ENCODE measurements at places on chromosomes 1 and 21.

GRCh38 chr1:160752924-160753323 lies 13.9 kb downstream of the SLAMF7 start:
- DNase-seq = no peak

- DNase-seq = no peak
Observed at GRCh38 chr1:73463873-73464272, 734.1 kb downstream of the LRRIQ3 start.

DNA sequence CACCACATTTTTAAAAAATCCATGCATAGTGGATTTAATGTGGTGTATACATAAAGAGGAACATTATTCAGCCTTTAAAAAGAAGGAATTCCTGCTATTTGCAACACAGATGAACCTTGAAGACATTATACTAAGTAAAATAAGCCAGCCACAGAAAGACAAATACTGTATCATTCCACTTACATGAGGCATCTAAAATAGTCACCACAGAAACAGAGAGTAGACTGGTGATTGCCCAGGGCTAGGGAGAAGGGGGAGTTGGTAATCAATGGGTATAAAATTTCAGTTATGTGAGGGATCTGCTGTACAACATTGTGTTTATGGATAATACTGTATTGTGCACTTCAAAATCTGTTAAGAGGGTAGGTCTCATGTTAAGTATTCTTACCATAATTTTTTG lies 10.0 kb downstream of the FAM163A start:
- no peak for DNase-seq

GRCh38 chr1:54001591-54001990 lies 16.4 kb downstream of the LDLRAD1 start:
- no peak for DNase-seq

DNA sequence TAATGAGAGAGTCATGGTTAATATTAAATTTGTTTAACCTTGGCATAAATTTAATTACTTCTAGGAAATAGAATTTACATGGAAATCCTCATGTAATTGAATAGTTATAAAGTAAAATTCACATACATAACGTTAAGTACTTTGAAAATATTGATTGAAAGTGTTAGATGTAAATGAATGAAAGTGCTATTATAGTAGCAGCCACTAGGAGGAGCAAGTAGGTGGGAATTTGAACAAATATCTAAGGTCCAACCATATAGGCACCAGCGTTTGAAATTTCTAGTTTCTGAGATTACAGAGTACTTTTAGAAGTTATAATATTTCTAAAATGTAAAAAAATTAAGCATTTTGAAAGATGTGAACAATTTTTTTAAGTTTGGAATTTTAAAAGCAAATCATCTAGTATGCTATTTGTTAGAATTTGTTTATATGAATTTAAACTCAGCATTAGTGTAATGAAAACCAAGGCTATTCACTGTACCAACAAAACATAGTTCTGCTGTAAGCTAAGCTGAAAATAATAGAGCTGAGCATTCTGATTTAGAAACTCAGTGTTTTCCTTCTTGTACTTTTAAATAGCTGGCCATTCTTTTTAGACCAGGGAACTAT lies 3.3 kb downstream of the B3GALT2 start:
- no peak for DNase-seq

GRCh38 chr1:108561689-108562326 lies 1.9 kb downstream of the EEIG2 start:
- peak; percentile 81 for DNase-seq

DNA sequence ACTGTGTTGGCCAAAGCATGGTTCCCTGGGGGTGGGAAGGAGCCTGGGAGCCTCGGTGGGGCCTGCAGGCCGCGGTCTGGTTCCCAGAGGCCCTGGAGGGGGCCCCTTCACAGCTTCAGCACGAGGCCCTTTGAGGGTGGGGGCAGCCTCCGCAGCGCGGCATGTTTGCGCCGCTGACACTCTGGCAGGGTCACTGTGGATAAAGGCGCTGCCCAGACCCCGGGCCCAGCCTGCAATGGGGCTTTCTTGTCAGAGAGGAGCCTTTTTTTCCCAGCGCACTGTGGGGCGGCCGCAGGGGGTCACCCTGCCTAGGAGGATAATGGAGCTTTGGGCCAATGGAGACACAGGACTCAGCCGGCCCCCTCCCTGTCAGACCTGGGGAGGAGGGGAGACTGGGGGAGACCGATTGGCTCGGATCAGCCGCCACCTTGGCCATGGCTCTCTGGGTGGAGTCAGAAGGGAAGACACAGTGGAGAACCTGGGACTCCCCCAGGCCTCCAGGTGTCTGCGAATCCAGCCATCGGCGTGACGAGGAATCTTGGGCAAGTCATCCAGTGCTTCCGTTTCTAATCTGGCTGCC lies 26.0 kb downstream of the EPHB2 start:
- DNase-seq = no peak

- DNase-seq = no peak
Observed at GRCh38 chr1:197663162-197663953, 111.9 kb downstream of the DENND1B start.

- DNase-seq = no peak
Observed at GRCh38 chr1:100759188-100759587, 39.6 kb downstream of the VCAM1 start.

DNA sequence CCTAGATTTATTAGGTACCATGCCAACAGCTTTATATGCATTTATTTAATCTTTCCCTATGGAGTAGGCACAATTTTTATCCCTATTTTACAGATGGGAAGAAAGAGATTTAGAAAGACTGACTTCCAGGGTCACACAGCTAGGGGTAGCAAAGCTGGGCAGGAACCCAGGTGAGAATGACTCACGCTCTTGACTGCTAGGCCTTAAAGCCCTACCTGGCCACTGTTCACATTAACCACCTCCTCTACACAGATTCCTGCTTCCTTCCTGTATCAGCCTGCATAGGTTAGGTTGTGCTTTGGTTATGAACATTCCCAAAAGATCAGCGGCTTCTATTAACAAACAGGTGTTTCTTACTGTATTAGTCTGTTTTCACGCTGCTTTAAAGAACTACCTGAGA lies 53.2 kb downstream of the DNAJC6 start:
- no peak for DNase-seq

DNA sequence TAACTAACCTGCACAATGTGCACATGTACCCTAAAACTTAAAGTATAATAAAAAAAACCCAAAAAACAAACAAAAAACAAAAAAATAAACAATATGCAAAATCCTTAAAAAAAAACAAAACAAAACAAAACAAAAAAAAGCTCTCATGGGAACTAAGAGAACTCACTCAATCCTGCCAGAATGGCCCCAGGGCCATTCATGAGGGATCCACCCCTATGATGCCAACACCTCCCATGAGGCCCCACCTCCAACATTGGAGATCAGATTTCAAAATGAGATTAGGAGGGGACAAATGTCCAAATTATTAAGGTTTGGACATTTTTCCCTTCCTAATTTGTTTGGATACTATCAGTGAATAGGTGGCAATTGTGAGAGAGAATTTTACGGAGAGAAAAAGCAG lies 10.2 kb downstream of the CYP4B1 start:
- DNase-seq = no peak

GRCh38 chr1:162587761-162588260 lies 26.3 kb downstream of the UAP1 start:
- DNase-seq = no peak

GRCh38 chr1:20621012-20621411 lies 12.2 kb upstream of the PINK1 start:
- no peak for DNase-seq

DNA sequence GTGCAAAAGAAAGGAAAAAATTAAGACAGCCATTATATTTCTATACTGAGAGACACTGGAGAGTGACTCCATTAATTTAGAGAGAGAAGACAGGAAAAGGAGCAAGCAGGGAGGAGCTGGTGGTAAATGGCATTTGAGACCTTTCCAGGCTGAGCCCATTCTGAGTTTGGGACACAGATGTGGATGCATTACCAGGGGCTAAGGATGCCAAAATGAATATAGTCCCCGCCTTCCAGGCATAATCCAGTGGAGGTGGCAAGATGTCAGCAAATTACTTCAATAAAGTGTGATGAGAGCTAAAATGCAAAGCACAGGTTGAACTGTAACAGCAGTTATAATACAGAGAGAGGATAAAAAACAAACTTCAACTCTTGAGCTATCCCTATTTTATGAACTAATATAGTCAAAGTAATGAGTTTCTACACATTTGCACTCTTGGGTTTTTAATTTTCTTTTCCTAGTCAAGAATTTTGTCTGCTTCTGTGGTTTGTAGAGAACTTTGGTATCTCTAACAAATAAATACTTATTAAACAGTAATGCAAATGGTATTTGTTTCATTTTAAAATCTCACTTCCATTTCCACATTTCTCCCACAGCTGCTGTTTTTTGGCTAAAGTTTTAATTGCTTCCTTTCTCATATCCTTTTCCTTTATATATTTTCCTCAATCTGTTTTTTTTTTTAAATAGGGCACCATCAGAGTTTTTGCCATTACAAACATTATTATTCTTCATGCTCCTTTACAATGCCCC lies 228.2 kb upstream of the KCNK2 start:
- DNase-seq = no peak

- no peak for DNase-seq
Observed at GRCh38 chr1:172851856-172852255, 193.0 kb downstream of the FASLG start.

GRCh38 chr1:7644961-7645750 lies 125.9 kb upstream of the VAMP3 start:
- DNase-seq = no peak

DNA sequence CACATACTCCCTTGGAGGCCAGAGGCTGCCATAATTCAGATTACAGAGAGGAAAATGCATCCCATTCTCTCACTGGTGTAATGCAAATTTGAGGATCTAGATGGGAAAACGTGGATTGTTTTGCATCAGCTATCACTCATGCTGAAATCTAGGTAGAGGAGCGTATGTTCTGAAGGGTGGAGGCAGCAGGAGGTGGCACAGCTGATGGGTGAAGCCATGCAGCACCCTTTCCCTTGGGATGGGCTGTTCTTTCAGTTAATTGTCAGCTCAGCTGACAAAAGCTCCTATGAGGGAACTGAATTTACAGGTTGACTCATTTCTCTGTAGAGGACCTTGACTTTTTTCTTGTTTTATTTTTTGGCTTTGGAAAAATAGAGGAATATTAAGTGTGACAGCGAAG lies 41.8 kb downstream of the CAMTA1 start:
- DNase-seq = no peak

- no peak for DNase-seq
Observed at GRCh38 chr1:147549526-147549925, 8.2 kb downstream of the BCL9 start.

- DNase-seq = no peak
Observed at GRCh38 chr21:38930066-38930465, 124.3 kb downstream of the ETS2 start.

DNA sequence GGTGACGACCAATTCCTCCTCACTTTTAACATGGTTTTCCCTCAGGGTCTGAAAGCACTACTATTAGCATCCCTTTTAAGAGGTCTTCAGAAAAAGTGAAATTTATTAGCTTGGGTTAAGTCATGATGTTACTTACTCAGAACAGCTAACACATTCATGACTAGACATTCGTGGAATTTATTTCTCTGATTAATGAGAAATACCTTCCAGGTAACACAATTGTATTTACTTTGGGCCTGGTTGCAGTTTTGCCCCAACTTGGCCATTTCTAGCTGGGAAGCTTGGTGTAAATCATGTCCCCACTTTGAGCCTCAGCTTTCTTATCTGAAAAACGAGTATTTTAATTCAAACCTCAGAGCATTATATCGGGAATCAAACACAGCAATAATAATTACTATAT lies 119.2 kb upstream of the SPATA6 start:
- DNase-seq = no peak

DNA sequence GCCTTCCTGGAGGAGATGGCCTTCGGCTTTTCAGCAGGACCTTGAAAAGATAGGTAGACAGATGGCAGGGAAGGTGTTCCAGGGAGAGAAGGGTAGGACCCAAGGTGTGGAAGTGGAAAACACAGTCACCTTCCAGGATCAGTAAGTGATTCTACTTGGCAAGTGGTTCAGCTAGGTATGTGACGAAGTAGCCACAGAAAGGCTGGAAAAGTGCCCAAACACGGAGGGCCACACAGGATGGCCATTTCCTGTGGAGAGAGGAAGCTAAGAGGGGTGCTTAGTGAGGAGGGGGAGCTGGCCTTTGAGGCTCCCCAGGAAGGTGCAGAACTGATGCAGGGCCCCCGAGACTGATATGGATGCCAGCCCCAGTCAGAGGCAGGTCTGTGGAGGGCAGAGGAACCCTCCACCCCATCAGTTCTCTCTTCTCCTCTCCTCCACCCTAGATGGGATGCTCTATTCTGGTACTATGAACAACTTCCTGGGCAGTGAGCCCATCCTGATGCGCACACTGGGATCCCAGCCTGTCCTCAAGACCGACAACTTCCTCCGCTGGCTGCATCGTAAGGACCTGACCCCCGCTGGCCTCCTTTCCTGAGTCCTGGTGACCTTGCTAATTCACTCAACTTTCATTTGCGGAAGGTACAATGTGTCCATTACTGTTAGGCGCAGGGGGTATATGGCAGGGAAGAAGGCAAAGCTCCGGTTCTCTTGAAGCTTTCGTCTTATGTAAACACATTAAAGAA lies 6.8 kb downstream of the SEMA4A start:
- no peak for DNase-seq

GRCh38 chr1:214247501-214248041 lies 33.4 kb upstream of the SMYD2 start:
- no peak for DNase-seq

DNA sequence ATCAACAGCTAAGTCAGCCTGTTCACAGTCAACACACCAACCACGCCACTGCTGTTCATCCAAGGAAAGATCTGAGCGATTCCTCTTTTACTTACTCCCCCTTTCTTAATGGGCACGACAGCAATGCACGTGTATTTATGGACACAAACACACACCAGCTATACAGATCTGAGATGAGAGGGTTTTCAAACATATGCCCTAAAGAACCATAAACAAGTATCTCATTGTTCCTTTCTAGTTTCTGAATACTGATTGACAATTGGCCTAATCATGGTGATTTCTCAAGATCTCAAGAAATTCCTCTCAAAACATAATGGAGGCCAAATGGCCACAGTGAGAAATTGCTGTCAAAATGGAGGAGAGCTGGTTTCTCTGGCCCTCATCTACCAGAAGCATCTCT lies 18.0 kb downstream of the TOR3A start:
- DNase-seq = no peak

GRCh38 chr1:220880726-220881506 lies 1.7 kb downstream of the HLX start:
- no peak for DNase-seq

DNA sequence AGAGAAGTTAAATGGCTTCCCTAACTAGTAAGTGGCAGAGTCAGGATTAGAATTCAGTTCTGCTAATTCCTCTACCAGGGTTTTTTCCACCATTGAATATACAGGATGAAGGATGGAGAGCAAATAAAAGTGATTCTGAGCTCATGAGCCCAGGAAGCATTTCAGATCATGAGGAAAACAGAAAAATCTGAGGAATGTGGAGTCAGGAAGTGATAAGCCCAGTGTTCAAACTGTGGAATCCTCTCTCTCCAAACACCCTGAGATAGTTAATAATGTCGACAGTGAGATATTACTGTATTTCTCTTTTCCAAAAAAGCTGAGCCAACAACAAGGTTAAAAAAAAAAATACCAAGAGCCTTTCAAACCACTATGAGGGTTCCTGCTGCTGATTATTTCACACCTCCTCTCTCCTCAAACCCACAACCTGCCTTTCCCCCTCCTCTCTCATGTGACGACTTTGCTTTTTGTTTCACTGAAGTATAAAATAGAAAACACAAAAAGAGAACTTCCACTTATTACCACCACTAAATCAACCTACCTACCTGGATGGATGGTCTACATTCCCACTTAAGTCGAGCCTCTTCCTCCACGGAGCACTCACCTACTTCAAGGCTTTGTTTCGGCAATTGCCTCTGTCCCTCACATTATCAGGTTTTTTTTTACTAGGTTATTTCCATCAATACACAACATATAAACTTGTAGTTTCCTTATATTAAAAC lies 8.9 kb downstream of the SLAMF1 start:
- no peak for DNase-seq

GRCh38 chr21:17609681-17610080 lies 3.0 kb downstream of the BTG3 start:
- DNase-seq = no peak

Measured in activated CD8-positive, alpha-beta memory T cell treated with anti-CD3 and anti-CD28 coated beads, Interleukin-2, amount 50 U/mL, for 4 hours (primary cell).